ENCODE measurements at places on chromosomes 1 and 21.

DNA sequence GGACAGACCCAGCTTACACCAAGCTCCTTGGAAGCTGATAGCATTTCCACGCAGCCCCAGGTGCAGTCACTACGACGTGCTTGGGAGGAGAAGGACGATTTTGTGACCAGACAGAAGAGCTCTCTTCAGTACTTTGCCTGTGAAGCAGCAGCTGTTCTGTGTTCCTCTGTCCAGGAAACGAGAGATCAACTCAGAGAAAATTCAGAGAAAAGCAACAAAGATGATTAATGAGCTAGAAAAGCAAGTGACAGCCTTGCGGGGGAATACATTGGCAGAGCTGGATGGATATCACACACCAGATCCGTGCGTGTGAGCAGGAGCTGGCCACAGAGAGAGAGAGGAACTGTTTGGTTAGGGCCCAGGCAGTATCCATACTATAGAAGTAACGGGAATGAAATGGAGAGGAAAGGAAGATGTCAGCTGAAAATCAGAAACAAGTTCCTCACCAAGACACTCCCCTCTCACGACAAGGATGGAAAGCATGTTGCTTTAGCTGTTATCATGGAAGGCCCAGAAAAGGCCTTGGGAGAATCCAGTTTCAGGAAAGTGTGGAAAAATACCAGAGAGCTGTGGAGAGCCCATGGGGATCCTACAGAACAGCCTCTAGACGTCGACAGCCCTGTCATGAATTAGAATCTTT, 106.2 kb downstream of the TOMM20 start:
- no peak for DNase-seq

DNA sequence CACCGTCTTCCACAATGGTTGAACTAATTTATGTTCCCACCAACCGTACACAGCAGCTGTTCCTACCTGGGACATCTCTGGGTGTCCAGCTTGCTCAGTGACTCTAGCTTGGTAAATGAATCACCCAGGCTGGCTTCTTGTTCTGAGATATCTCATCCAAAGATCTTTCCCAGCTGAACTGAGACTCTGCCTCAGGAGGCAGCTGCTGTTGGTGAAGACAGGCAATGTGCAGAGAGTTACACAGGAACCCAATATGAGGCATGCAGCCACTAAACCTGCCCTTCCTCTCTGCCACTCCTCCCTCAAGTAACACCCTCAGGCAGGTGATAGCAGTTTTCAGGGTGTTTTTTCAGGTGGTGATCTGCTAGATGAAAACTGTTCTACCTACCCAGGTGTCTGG, 14.0 kb upstream of the FOXO6 start:
- no peak for DNase-seq

GRCh38 chr1:125065092-125065820, 3880.5 kb downstream of the SRGAP2C start:
- no peak for DNase-seq

DNA sequence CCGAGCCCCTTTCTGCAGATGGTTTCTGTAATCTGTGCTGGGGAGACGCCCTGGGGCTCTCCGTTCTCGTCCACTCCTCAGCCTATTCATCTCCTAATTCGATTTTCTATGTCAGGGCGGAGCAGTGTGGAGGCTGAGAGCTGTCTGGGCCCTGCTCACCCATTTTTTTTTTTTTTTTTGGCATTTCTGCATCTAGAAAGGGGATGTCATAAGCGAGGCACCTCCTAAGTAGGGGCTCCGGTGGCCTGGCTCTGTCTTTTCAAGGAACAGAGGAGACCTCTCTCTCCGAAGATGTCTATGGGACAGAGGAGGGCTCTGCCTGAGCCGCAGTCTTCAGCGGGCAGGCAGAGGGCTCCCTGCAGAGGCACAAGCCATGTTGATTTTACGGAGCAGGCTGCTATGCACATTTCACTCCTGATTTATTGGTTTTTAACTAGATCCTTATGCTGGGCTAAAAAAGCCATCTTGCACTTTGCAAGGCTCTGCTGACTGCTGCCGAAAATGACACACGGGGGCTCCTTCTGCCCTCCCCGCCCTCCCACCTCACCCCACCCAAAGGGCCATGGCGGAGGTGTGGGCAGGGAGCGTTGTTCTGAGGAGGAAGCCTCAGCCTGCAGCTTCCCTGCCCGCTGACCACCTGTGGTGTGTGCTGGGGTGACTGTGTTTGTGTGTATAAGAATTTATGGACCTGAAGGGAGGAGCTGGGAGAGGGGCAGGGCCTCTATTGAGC, 71.0 kb downstream of the FOXD2 start:
- DNase-seq = peak; percentile 2

- no peak for DNase-seq
These were observed 39.3 kb upstream of the HOOK1 start for GRCh38 chr1:59775480-59775879.

GRCh38 chr1:109025694-109026093, 16.2 kb downstream of the WDR47 start:
- no peak for DNase-seq

- DNase-seq = no peak
These were observed 5.6 kb downstream of the EEIG2 start for GRCh38 chr1:108565512-108565911.

GRCh38 chr1:2271211-2271721, 43.1 kb downstream of the SKI start:
- no peak for DNase-seq

DNA sequence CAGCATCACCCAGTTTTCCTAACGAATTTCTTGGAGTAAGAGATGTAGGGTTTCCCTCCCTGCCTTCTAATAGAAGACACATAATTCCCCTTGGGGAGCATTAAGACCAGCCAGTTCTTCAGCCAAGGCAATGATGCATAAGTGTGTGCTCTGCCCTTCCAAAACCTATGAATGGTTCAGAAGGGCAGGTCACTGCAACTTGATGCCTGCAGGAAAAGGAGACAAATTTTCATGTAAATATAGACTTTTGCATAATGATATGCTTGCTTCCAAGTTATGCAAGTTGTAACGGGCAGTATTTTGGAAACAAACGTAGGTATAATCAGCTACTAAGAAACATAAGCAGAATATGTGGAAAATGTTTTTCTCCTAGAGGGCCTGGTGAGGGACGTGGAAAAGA, 31.6 kb downstream of the PTGS2 start:
- no peak for DNase-seq

- DNase-seq = no peak
These were observed 37.4 kb downstream of the FCER1A start for GRCh38 chr1:159339536-159339935.

DNA sequence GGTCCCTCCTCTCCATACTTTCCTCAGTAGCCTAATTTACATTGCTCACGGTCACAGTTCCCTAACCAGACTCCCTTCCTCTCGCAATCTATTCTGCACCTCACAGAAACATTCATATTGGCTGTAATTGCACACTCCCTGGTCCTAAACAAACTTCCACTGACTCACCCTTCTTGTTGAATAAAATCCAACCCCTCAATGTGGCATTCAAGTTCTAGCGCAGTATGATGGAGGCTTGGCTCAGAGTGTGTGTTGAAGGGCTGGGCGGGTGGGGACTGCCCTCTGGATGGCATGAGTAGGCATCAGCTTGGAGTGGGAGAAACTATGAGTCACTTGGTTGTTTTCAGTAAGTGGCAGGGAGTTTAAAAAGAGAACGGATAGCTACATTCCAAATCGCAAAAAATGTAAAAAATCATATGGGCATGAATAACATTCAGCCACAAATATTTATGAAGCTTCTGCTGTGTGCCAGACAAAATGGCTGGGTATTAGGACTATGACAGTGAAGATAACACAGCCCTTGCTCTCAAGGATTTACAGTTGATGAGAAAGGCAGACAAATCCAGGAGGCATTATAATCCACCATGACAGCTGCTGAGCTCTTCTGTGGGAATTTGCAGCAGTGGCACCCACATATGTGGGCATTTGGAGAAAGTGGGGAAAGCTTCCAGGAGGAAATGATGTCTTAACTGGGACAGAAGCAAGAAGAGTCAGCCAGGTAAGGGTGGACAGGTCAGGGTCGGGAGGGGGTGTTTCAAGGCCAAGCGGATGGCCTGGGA, 42.2 kb upstream of the LYST start:
- peak; percentile 82 for DNase-seq

GRCh38 chr21:38567335-38567969, 69.2 kb upstream of the ERG start:
- DNase-seq = peak; percentile 25

- no peak for DNase-seq
These were observed 85.7 kb downstream of the NID1 start for GRCh38 chr1:235979176-235979575.

DNA sequence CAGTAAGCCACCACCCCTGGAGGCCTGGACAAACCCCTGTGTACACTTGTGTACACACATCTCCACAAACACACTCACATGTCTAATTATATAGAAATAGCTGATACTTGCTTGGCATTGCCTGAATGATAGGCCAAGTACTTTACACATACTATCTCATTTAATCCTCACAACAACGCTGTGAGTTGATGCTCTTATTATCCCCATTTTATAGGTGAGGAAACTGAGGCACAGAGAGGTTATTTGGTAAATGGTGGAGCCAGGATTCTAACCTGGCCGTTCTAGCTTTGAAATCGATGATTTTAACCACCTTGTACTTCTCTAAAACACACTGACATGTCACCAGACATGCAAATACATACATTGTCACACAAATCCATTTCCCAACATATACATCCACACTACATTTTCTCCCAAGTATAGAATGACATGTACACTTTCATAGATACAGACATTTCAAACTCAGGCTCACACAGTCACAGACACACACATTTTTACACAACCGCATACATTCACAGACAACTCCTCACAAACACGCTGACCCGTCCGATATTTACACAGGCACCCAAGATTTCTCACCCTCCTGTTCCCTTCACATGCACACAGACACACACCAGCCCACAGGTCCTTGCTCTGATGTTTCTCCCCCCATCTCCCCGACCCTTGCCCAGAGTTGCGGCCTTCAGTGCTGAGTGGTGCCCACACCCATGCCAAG, 3.2 kb downstream of the ARHGEF19 start:
- DNase-seq = no peak

GRCh38 chr1:183259924-183260323, 73.9 kb downstream of the LAMC2 start:
- DNase-seq = no peak

DNA sequence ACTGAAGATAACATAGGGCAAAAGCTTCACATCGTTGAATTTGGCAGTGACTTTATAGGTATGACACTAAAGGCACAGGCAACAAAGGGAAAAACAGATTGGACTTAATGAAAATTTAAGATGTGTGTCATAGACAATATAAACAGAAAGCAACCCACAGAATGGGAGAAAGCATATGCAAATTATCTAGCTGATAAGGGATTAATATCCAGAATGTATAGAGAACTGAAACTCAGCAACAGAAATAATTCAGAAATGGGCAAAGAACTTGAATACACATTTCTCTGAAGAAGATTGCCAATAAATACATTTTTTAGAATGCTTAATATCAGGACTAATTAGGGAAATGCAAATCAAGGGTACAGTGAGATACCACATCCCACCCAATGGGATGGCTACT, 55.2 kb upstream of the ANGPTL1 start:
- DNase-seq = no peak

GRCh38 chr1:20361401-20361800, 70.7 kb downstream of the VWA5B1 start:
- no peak for DNase-seq

DNA sequence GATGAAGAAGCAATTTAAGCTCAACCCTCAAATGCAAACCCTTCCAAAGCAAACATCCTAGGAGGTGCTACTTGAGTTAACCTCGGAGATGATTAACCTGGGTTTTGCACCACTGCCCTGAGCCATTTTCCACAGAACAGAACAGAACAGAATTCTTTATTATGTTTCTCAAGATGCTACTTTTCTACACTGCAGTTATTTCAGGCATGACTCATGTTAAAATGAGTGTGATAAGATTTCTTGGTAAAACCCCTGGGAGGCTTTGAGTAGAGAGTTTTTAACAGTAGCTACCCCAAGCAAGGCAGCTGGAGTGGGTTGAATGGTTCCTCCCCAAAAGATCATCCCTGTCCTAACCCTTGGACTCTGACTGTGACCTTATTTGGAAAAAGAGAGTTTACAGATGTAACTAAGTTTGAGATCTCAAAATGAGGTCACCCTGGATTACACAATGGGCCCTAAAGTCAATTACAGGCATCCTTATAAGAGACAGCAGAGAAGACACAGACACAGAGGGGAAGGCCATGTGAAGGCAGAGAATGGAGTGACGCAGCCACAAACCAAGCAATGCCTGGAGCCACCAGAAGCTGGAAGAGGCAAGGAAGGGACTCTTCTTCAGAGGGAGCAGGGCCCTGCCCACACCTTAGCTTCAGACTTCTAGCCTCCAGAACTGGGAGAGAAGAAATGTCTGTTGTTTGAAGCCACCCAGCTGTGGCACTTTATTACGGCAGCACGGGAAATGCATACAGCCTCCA, 153.4 kb downstream of the ETS2 start:
- no peak for DNase-seq

- DNase-seq = no peak
These were observed 76.6 kb upstream of the ZNF644 start for GRCh38 chr1:91098299-91098906.

GRCh38 chr1:179743679-179744400, 749 bp downstream of the FAM163A start:
- DNase-seq = no peak

- DNase-seq = no peak
These were observed 45.7 kb downstream of the NAV1 start for GRCh38 chr1:201584471-201585092.

GRCh38 chr1:232274236-232274855, 355.6 kb downstream of the SIPA1L2 start:
- peak; percentile 71 for DNase-seq

DNA sequence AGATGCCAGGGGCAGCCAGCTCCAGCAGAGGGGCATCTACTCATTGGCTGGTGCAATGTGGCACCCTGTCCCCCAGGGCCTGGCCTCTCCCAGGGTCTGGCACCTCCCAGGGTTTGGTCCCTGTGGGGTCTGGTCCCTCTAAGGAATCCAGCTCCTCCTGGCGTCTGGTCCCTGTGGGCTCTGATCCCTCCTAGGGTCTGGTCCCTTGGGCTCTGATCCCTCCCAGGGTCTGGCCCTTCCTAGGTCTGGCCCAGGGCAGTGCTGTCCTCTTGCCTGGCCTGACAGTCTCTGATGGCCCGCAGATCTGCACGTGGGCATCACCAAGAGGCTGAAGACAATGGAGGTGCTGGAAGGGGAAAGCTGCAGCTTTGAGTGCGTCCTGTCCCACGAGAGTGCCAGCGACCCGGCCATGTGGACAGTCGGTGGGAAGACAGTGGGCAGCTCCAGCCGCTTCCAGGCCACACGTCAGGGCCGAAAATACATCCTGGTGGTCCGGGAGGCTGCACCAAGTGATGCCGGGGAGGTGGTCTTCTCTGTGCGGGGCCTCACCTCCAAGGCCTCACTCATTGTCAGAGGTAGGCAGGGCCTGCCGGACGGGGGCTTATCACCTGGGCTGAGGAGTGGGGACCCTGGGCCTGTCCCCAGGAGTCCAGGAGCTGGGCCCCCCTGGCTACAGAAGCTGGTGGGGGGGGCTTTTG, 73.9 kb downstream of the OBSCN start:
- no peak for DNase-seq

GRCh38 chr21:22725436-22725835, 1727.2 kb downstream of the NCAM2 start:
- no peak for DNase-seq
